ENCODE measurements at places on chromosomes 6 and 20.
A peak's percentile ranks its signal among the peaks of the same experiment; 100 is the strongest.

- no peak for DNase-seq
Measured at GRCh38 chr6:28658475-28659249, 133.0 kb downstream of the GPX5 start.

- DNase-seq = no peak
Measured at GRCh38 chr6:163287626-163288025, 126.9 kb upstream of the QKI start.

DNA sequence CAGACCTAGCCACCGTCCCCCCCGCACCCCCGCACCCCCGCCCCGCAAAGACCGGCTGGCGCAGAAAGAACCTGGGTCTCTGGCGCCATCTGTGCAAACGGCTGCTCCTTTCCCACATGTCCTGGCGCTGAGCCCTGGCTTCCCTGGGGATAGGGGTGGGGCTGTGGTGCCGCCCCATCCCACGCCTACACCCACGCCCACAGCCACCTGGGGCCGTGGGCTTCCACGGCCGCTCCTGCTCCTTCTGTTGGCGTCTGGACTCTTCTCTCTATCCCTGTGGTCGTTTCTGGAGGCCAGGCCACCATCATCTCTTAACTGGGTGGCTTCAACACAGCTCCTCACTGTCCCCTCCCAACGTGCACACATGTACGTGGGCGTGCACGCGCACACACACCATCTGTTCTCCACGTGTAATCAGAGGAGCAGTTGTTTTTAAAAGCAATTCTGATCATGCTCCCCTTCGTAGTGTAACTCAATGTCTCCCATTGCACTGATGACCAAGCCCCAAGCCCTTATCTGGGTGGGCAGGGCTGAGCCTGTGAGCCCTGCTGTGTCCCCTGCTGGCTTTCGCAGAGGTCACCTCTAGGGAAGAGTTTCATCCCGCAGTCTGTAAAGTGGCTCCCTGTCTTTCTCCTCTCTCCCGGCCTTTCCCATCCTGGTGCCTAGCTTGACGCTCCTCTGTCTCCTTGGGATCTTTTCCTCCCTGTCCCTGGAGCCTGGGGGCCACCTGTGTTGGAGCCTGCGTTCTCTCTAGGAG, 31.9 kb upstream of the FAM83D start:
- no peak for DNase-seq

DNA sequence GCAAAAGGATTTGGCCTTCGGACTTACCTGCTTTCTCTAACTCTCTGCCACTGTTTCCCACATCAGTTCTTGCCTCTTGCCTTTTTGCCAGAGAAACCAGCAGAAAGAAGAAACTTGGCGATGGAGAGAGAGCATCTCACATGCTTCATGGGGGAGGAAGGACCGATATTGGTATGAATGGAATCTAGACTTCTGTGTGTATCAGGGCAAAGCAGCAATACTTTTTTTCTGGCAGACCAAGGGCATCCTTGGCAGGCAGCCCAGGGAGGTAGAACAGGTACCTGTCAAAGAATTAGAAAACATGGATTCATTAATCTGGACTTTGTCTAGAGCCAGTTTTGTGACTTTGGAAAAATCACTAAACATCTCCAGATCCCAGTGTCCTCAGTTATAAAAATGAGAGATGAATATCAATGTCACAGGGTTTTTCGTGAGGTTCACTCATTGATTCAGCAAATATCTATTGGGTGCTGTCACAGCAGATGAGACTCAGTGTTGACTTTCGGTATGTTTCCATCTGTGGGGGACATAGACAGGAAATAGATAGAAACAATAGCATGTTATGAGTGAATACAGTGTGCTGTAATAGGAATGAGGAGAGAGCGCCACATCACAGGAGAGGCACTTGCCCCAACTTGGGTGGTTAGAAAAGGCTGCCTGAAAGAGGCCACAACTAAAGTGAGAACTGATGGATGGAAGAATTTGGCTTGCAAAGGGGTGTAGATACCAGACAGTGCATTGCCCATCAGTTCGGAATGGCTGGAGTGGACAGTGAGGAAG, 114.1 kb downstream of the CD83 start:
- DNase-seq = no peak

DNA sequence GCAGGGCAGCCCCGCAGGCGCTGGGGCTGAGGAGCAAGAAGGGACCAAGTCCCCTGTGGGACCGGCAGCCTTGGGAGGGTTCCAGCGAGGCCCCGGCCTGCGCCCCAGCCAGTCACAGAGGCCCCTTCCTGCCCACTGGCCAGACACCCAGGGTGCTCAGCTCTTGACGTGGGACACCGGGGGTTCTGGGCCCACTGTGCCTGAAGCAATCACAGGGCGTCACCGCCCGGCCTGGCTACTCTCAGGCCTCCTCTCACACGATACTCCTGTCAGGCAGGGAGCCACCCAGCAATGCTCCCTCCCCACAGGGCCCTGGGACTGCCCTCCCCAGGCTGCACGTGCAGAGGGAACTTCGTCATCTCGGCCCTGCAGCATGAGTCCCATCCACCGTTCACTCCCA, 14.5 kb downstream of the TAF4 start:
- DNase-seq = no peak

GRCh38 chr6:41940759-41941279, 789 bp downstream of the CCND3 start:
- peak; percentile 68 for DNase-seq

DNA sequence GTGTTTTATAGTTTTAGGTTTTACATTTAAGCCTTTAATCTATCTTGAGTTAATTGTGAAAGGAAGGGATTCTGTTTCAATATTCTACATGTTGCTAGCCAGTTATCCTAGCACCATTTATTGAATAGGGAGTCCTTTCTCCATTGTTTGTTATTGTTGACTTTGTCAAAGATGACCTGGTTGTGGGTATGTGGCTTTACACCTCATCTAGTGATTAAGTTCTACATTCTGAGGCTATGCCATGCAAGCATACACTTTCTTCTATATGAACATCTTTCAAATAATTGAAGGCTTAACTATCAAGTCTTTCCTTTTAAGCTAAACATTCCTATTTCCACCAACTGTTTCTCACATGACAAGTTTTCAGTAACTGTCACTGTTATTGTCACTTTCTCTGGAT, 46.1 kb downstream of the ME1 start:
- no peak for DNase-seq

DNA sequence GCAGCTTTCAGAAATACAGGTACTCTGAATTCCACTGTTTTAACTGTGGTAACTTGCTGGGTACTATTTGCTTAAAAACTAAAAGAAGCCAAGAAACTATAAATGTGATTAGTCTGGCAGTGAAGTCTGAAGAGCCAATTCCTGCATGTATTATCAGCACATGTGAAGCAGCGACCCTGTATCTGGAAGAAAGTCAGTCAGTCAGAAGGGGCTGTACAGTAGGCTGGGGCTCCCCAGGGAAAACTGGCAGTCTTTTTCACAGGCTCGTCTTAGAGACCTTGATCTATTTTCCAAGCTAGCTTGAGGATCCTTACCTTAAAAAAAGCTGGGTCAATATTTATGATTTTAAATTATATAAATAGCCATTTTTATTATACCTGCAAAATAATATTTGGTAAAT, 104.9 kb downstream of the PDSS2 start:
- DNase-seq = no peak

DNA sequence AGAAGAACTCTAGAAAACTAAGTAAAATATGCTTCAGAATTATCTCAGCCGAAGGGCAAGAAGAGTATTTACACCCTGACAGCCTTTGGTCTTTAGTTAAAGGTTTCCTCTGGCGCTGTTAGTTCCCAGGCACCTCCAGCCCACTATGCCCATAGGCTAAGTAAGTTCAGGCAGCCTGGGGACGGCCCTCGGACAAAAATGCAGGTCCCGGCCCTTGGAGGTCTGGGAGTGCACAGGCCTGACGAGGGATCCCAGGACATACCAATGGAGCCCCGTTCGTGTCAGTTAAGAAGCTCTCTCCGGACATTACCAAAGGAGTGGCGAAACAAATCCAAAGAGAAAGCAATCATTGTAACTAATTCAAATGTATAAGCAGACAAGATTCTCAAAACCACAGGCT, 311.8 kb downstream of the CD83 start:
- DNase-seq = no peak

DNA sequence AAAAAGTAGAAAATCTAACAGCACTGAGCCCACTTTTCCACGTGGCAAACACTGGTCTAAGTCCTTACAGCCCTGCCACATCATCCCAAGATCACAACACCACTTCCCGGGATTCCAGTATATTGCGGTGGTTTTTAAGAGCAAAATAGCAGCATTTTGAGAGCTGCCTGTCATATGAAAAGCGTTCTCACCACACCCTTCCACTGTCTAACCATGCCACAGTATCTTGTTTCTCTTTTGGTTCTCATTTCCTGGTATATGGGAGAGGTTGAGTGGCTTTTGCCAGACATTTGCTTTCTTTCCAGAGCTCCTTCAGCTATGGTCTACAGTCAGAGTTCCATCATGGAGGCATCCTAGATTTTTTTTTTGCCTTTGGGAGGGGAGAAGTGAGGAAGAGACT, 243.0 kb downstream of the TSHZ2 start:
- no peak for DNase-seq

DNA sequence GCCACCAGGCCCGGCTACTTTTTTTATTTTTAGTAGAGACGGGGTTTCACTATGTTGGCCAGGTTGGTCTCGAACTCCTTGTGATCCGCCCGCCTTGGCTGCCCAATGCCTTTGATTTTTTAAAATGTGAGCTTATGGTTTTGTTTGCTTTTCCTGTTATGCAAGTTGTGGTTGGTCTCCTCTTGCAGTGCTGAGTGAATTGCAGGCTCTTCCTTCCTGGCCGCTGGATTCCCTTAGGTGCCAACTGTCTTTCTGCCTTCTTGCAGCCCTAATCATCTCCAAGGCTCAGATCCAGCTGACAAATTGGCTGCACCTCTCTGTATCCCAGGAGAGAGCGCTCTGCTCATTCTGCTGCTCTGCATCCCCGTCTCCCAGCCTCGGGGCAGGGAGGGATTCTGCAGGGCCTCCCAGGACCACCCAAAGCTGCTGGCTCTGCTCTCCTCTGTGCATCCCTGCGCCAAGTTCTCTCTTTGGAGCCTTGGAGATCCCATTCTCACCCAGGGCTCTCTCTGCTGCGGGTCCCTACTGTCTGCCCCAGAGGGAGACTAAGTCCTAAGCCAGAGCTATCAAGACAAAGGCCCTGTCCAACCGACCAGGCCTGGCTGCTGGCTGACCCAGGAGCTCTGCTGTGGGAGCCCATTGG, 14.1 kb upstream of the EMILIN3 start:
- DNase-seq = no peak

GRCh38 chr6:70277470-70277869, 25.4 kb downstream of the COL9A1 start:
- no peak for DNase-seq

GRCh38 chr20:10250902-10251301, 32.3 kb downstream of the SNAP25 start:
- no peak for DNase-seq

DNA sequence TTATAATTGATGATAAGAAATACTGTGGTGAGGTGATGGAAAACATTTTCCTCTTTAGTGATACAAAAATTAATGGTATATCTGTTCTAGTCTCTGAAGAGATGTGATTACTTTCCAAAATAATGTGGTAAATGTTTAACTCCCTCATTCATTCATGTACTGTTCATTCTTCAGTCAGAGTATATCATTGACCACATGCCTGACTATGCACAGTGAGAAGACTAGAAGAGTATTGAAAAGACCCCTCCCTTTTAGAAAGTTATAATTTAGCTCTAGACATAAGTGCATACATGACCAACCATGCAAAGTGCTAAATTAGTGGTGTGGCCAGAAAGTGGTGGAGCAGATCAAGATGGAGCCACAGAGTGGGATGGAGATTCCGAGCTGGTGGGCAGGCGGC, 133.0 kb downstream of the CLIC5 start:
- DNase-seq = no peak

DNA sequence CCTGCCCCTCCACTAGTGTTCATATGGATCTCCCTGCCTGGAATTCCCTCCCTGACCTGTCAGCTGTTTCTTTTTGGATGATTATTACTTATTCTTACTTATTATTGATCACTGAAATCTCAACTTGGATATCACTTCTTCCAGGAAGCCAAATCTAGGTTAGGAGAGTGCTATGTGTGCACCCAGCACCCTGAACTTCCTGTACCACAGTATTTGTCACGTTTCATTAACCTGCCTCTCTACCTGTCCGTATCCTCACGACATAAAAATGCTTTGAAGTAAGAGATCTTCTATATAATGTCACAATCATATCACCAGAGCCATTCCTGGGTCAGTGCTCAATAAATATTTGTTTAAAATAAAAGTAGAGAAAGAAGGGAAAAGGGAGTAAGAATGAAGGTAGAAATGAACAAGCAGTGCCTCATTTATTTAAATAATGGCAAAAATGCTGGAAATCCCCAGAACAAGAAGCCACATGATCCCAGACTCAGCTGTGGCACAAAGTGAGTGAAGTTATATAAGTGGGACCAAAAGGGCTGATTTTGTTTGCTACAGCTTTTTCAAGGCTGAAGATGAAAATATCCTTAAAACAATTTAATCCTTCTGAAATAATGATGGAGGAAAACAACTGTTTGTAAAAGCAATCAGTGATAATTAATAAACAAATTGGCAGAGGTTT, 88.0 kb upstream of the MANEA start:
- no peak for DNase-seq

GRCh38 chr6:132932588-132932987, 118.2 kb downstream of the RPS12 start:
- no peak for DNase-seq

DNA sequence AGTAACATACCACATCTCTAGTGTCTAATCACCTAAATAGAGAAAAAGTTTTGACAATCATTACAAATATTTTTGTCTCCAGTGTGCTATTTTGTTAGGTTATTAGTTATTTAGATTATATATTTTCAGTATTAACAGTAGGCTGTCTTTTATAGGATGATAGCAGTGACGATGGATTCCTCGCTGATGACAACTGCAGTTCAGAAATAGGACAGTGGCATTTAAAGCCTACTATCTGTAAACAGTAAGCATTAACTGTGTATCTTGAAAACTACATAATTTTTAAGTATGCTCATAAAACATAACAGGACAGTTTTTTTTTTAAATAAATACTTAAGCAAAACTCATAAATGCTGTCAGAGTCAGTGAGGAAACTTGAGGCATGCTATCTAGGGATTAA, 37.9 kb upstream of the MYO6 start:
- no peak for DNase-seq

DNA sequence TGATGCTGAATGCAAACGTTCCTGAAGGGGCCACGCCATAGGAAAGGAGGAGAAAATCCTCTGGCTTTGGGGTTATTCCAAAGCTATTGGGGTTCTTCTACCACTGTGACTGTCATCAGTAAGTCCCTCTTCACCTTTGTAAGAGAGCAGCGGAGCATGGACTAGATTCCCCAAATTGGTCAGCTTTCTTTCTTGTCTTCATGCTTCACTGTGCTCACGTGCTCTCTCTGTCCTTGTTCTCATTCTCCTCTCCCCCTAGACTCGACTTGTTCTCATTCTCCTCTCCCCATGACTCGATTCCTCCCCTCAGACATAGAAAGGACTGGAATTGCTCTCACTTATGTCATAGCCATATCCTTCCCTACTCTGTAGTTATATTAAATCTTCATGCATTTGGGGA, 54.8 kb upstream of the ADGRG6 start:
- no peak for DNase-seq

GRCh38 chr6:140909625-140910024, 1223.1 kb upstream of the GJE1 start:
- DNase-seq = no peak

- no peak for DNase-seq
Measured at GRCh38 chr20:51797357-51798025, 4.8 kb downstream of the SALL4 start.
